ENCODE measurements at places on chromosomes 5 and 9.

DNA sequence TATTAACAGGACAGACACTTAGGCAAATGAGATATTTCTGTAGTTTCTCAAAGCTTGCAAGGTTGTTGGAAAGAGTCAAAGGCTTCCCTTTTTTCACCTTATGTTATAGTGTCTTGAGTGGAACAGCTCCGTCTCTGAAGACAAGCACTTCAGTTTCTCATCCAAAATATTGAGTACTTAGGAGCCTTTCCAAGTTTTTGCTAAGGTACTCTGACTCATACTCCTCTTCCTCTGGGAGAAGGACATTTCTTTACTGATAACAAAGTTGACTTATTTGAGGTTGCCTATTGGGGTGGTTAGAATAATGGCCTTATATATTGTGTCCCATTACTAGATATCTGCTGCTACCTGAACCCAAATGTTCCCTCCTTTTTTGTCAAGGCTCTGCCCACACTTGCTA, 869.6 kb downstream of the MAT2B start:
- no peaks in the 10 kb centered on the region for H3K36me3 ChIP-seq
- H3K4me1 ChIP-seq, result no peaks in the 10 kb centered on the region
- H3K4me3 ChIP-seq, result no peak overlapping the region
- no peaks in the 10 kb centered on the region for H3K27me3 ChIP-seq
- H3K27ac ChIP-seq, result no peak overlapping the region

DNA sequence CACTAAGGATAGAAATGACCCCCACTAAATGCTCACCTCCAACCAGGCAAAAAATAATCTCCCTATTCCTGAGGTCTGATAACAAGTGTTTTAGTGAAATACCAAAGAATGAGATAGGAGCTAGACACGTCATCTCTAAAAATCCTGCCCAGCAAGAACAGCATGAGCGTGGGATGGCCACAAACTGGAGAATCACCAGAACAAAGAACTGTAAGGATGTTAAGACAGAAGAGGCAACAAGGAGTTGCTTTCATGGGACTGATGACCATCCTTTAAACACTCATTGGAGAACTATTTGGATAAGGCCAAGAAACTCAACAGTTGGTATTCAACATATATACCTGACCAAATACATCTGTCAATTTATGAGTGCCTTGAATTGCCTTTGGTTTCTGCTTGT, 113.7 kb downstream of the RASEF start:
- no peak overlapping the region for H3K4me3 ChIP-seq
- H3K36me3 ChIP-seq, result no peaks in the 10 kb centered on the region
- H3K27me3 ChIP-seq, result no peaks in the 10 kb centered on the region
- no peak overlapping the region for H3K27ac ChIP-seq
- no peak for DNase-seq
- no peaks in the 10 kb centered on the region for H3K4me1 ChIP-seq

GRCh38 chr5:138951986-138952735, 77.0 kb upstream of the LRRTM2 start:
- H3K27ac ChIP-seq, result peak overlapping the region; percentile 70
- no peak for DNase-seq
- H3K36me3 ChIP-seq, result peaks cover 4% of the 10 kb centered on the region
- peaks cover 55% of the 10 kb centered on the region for H3K4me1 ChIP-seq
- H3K27me3 ChIP-seq, result no peaks in the 10 kb centered on the region

DNA sequence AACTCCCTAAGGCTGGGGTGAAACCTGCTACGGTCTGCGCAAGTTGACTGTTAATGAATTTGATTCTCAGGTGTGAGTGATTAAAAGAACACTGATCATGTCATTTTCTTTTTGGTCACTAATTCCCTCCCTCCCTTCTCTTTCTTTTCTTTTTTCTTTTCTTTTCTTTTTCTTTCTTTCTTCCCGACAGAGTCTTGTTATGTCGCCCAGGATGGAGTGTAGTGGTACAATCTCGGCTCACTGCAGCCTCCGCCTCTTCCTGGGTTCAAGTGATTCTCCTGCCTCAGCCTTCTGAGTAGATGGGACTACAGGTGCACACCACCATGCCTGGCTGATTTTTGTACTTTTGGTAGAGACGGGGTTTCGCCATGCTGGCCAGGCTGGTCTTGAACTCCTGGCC, 2.6 kb downstream of the ANXA1 start:
- no peaks in the 10 kb centered on the region for H3K27me3 ChIP-seq
- peak overlapping the region; percentile 56 for H3K4me3 ChIP-seq
- no peak overlapping the region for H3K27ac ChIP-seq
- H3K4me1 ChIP-seq, result peaks cover 53% of the 10 kb centered on the region

DNA sequence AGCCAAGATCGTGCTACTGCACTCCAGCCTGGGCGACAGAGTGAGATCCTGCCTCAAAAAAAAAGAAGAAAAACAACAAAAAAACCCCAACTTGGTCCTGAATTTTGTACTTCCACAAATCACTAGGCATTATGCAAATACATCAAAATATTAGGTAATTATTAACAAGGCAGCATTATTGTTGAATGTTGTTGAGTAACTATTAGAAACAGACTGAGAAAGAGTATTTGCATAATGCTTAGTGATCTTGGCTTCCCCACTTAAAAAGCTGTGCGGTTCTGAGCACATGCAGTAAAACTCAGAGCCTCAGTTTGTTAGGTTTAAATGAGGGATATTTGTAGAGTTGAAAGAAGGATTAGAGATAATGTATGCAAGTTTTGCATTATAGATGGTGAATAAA, 64.2 kb downstream of the SCAMP1 start:
- no peaks in the 10 kb centered on the region for H3K36me3 ChIP-seq
- H3K27me3 ChIP-seq, result no peaks in the 10 kb centered on the region
- H3K27ac ChIP-seq, result no peak overlapping the region
- no peak overlapping the region for H3K4me3 ChIP-seq

- no peaks in the 10 kb centered on the region for H3K4me1 ChIP-seq
- DNase-seq, result no peak
- H3K27me3 ChIP-seq, result no peaks in the 10 kb centered on the region
- no peaks in the 10 kb centered on the region for H3K36me3 ChIP-seq
- no peak overlapping the region for H3K4me3 ChIP-seq
These were observed 15.6 kb upstream of the FUBP3 start for GRCh38 chr9:130563797-130564196.

GRCh38 chr9:4541281-4541680, 51.0 kb downstream of the SLC1A1 start:
- H3K4me3 ChIP-seq, result no peak overlapping the region
- no peak for DNase-seq
- no peaks in the 10 kb centered on the region for H3K27me3 ChIP-seq
- H3K27ac ChIP-seq, result no peak overlapping the region

GRCh38 chr5:125023673-125024072, 277.2 kb upstream of the ZNF608 start:
- no peaks in the 10 kb centered on the region for H3K36me3 ChIP-seq
- H3K27ac ChIP-seq, result no peak overlapping the region
- no peaks in the 10 kb centered on the region for H3K27me3 ChIP-seq
- no peak for DNase-seq

- H3K4me3 ChIP-seq, result no peak overlapping the region
- H3K4me1 ChIP-seq, result no peaks in the 10 kb centered on the region
- H3K27ac ChIP-seq, result no peak overlapping the region
- no peaks in the 10 kb centered on the region for H3K27me3 ChIP-seq
- no peaks in the 10 kb centered on the region for H3K36me3 ChIP-seq
These were observed 72.0 kb upstream of the PAPPA start for GRCh38 chr9:116081435-116082115.

DNA sequence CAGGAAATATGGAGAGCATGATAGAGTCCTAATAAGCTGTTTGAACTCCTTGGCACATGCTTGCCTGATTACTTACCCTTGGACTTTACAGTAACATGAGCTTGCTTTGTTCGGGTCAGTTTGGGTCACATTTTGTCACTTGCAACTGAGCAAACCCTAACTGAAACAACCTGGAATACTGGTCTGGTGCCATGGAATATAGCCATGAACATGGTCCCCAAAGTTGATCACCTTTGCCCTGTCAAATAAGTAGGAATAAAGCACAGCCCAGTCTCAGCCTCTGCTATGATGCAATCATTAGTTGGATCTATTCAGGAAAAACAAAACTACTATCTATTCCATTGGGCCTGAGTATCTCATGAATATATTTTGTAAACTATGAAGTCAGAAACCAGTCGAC, 18.2 kb downstream of the CDO1 start:
- no peak overlapping the region for H3K4me3 ChIP-seq
- no peak overlapping the region for H3K27ac ChIP-seq
- DNase-seq, result no peak
- no peaks in the 10 kb centered on the region for H3K27me3 ChIP-seq

GRCh38 chr9:75858497-75859092, 31.9 kb upstream of the PCSK5 start:
- H3K27ac ChIP-seq, result no peak overlapping the region
- no peaks in the 10 kb centered on the region for H3K4me1 ChIP-seq
- no peak for DNase-seq
- no peaks in the 10 kb centered on the region for H3K27me3 ChIP-seq
- no peak overlapping the region for H3K4me3 ChIP-seq
- no peaks in the 10 kb centered on the region for H3K36me3 ChIP-seq

DNA sequence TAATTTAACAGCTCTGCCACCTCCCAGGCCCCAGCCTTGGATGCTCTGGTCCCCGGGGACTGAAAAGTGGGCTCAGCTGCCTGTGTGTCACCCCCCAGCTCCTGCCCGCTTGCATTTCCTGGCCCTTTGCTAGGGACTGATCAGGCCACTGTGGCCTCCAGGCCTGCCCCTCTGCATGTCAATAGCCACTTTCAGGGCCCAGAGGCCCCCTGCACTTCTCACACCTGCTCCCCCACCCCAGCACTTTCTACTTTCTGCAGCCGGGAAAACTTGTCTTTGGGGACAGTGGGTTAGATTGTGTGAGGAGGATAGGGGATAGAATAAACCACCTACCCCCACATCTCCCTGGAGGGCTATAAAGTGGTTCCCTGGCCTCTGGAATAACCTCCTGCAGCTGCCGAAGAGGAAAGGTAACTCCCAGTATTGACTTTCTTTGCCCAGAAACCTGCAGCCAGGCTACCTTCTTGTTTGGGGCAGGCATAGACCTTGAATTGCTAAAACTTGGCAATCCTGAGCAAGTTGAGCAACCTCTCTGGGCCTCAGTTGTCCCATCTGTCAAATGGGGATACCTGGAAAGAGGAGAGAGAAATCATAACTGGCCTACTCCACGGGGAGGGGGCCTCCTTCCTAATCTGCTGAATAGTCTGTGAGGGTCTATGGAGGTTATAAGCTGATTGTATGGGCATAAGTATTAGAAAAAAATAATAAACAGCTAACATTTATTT, 7.8 kb downstream of the AIF1L start:
- H3K36me3 ChIP-seq, result no peaks in the 10 kb centered on the region
- no peak for DNase-seq
- no peak overlapping the region for H3K27ac ChIP-seq
- H3K27me3 ChIP-seq, result no peaks in the 10 kb centered on the region

DNA sequence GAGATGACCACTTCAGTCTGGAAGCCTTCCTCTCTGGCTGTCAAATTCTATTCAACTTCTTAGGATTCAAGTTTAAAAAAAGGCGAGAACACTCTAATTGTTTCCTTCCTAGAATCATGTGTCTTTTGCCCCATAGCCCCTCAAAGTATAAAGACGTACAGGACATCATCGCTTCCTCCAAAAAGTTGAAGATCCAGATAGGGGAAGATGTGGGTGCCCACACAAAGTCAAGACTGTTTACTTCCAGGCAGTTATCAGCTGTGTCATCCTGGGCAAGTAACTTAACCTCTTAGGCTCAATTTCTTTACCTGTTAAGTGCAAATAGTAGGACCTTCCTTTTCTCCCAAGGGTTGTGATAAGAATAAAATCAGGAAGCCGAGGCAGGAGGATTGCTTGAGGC, 40.1 kb downstream of the PPARGC1B start:
- H3K4me3 ChIP-seq, result no peak overlapping the region
- no peak overlapping the region for H3K27ac ChIP-seq
- H3K27me3 ChIP-seq, result no peaks in the 10 kb centered on the region
- H3K36me3 ChIP-seq, result no peaks in the 10 kb centered on the region
- peaks cover 14% of the 10 kb centered on the region for H3K4me1 ChIP-seq
- DNase-seq, result no peak

GRCh38 chr5:161545344-161546094, 1.0 kb downstream of the GABRB2 start:
- H3K27me3 ChIP-seq, result peaks cover 34% of the 10 kb centered on the region
- no peak for DNase-seq
- peaks cover 29% of the 10 kb centered on the region for H3K4me1 ChIP-seq
- no peaks in the 10 kb centered on the region for H3K36me3 ChIP-seq
- no peak overlapping the region for H3K27ac ChIP-seq

DNA sequence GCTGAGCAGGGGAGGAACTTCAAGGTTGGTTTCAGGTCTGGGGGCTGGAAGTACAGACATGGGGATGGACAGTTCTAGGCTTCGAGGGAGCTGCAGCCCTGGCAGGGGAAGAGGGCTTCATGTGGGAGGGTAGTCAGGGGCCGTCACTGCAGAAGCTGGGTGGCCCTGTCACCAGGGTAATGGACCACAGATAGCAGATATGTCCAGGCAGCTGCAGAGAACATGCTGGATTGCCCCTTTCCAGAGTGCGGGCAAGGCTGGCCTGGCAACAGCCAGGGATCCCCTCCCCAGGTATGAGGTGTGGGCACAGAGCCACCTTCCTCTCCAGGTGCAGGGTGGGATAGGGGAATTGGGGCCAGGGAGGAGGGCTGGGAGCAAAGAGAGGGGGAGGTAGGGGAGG, 206.5 kb downstream of the GADD45G start:
- peaks cover 13% of the 10 kb centered on the region for H3K4me1 ChIP-seq
- no peaks in the 10 kb centered on the region for H3K36me3 ChIP-seq
- H3K27ac ChIP-seq, result no peak overlapping the region

- DNase-seq, result no peak
- no peak overlapping the region for H3K27ac ChIP-seq
- H3K4me1 ChIP-seq, result no peaks in the 10 kb centered on the region
- H3K4me3 ChIP-seq, result no peak overlapping the region
These were observed 244.4 kb downstream of the MAST4 start for GRCh38 chr5:66840511-66841013.

- DNase-seq, result no peak
- H3K27ac ChIP-seq, result no peak overlapping the region
- H3K4me3 ChIP-seq, result no peak overlapping the region
- no peaks in the 10 kb centered on the region for H3K27me3 ChIP-seq
These were observed 201.5 kb upstream of the S1PR3 start for GRCh38 chr9:88789785-88790184.

- H3K27ac ChIP-seq, result no peak overlapping the region
- no peaks in the 10 kb centered on the region for H3K36me3 ChIP-seq
- H3K4me3 ChIP-seq, result no peak overlapping the region
- no peaks in the 10 kb centered on the region for H3K27me3 ChIP-seq
These were observed 4.5 kb downstream of the PDE6A start for GRCh38 chr5:149940077-149940574.

All from heart left ventricle (tissue), 16 donors.